Posterior cingulate gyrus (tissue), 11 donors: ENCODE measurements at places on chromosomes 2 and 18.

- no peak for DNase-seq
These were observed 182.2 kb downstream of the FIGN start for GRCh38 chr2:163553601-163554000.

DNA sequence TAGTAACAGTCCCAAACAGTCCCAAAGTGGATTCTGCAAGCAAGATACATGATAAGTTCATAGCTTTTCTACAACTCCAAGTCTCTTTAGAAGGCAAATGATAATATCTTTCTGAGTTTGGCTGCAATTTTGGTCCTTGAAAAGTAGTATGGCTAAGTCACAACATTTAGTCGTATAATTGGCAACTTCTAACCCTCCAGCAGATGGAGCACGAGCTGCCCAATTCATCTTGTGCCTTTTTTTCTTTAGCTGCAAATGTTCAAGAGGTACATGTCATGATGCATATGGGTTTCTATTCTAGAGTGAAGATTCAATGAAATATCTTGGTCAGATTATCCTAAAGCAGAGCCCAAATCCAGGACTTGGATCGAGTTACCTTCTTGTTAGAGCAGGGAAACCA, 127.0 kb upstream of the KLHL14 start:
- DNase-seq = no peak

DNA sequence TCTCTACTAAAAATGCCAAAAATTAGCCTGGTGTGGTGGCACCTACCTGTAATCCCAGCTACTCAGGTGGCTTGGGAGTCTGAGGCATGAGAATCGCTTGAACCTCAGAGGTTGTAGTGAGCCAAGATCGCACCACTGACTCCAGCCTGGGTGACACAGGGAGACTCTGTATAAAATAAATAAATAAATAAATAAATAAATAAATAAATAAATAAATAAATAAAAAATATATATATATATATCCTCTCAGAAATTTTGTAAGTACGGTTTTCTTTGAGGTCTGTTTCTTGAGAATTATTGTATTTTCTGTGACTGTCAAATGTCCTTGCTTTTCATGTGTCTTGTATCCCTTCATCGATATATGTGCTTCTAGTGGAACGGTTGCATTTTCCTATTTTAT, 406.9 kb upstream of the FIGN start:
- no peak for DNase-seq

GRCh38 chr18:13834496-13835015, 10.6 kb downstream of the MC5R start:
- no peak for DNase-seq

- DNase-seq = no peak
These were observed 61.1 kb upstream of the RAPH1 start for GRCh38 chr2:203596183-203596582.

GRCh38 chr2:200814917-200815316, 3.2 kb downstream of the BZW1 start:
- no peak for DNase-seq

GRCh38 chr2:197952540-197953202, 148.3 kb downstream of the PLCL1 start:
- DNase-seq = no peak

- DNase-seq = no peak
These were observed 155.0 kb downstream of the TNS1 start for GRCh38 chr2:217847552-217848350.

DNA sequence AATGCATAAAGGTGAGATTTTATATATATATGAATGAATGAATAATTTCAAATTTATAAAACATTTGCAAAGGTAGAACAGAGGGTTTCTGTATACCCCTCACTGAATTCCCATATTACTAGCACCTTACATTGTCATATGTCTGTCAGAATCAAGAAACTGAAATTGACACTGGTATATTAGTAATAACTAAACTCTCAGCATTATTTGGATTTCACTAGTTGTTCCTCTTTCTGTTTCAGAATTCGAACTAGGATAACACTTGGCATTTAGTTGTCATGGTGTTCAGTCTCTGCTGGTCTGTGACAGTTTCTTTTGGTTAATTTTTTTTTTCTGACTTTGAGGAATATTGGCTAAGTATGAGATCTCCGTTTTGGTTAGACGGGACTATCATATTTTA, 275.9 kb downstream of the DCC start:
- DNase-seq = no peak

DNA sequence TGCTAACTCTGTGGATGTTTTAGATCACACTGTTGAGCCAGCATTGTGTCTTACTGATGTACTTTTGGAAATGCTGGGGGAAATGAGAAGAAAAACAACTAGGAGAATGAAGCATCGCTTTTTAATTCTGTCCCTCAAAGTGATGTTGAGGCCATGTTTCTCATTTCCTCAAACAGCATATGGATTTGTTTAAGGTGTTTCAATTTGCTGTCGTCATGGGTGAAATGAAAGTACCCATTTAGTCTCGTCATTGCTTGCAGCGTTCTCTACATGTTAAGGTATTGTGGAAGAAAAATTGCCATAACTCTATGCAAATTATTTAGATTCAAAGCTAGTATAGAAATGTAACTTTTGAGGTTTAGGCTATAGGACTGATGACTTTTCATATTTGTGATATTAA, 151.3 kb downstream of the KCTD1 start:
- no peak for DNase-seq

- no peak for DNase-seq
These were observed 28.9 kb downstream of the PXDN start for GRCh38 chr2:1715184-1716013.

DNA sequence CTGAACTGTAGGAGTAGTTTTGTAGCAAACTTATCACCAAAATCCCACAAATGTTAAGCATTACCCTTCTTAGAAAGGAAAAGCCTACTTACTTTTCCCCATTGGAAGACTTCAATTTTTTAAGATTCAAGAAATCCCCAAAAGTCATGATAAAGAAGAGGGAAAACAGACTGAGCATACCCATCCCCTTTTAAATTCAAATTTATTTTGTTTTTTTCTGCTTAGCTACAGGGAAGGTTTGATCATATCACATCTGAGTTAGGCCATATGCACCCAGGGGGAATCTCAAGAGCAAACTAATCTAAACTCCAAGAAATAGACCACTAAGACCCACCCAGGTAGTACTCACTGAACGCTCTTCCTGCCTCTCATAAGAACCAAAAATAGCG, 174.6 kb downstream of the TGIF1 start:
- no peak for DNase-seq

DNA sequence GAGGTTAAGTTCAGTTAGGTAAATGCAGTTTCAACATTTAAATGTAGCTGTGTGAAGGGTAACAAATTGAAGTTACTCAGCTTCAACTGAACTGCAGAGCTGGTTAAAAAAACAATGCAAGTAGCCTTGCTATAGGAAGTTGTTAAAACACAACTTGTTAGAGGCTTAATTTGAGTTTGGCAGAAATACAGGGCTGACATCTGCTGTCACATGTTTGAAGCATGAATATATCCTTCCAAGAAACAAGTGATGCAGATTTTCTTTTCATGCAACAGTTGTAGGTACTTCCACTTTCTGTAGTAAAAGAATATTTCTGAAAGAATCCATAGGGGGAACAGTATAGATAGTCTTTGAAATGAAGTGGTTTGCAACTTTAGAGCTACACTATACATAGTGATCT, 208.7 kb upstream of the RASGRP3 start:
- no peak for DNase-seq

- DNase-seq = no peak
These were observed 137.9 kb upstream of the PARD3B start for GRCh38 chr2:204407204-204408014.

- DNase-seq = no peak
These were observed 204.4 kb upstream of the RASGRP3 start for GRCh38 chr2:33272001-33272400.

- DNase-seq = no peak
These were observed 74.0 kb downstream of the FRZB start for GRCh38 chr2:182792441-182792840.

GRCh38 chr18:41391616-41392595, 563.1 kb upstream of the PIK3C3 start:
- DNase-seq = peak; percentile 29

DNA sequence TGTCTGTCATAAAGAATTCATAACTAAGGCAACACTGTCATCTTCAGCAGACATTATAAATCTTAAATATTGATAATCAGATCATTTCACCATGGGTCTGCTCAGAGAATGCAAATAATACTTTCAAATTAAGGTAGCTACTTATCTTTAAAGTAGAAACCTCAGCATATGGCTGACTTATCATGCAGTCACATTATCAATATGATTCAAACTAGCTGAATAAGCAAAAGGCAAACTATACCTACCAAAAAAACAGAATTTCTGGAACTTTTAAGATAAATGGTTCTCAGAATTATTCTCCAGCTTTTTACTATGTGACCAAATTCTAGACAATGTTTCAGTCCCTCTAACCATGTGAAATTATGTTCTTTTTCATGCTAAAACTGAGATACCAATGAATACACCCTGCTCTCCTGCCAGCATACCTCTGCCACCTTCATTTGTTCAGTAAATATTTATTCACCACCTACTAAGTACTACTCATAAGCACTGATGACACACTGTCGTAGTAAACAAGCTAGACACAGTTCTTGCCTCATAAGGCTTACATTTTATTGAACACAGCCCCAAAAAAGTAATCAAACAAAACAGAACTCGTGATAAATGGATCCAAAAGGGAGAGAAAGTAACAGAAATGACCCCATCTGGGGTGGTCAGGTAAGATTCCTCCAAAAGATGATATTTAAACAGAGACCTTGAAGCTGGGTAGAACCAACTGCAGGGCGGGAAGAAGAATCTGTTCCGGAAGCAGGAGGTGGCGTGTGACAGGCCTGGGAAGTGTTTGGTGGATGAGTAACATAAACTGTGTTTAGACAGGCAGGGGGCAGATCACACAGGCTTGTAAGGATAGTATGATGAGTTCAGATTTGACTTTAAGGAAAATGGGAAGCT, 17.7 kb downstream of the SPIRE1 start:
- DNase-seq = peak; percentile 29

GRCh38 chr2:172103471-172104272, 972 bp upstream of the DLX2 start:
- DNase-seq = peak; percentile 81

GRCh38 chr2:98822301-98823164, 91.6 kb upstream of the MGAT4A start:
- DNase-seq = peak; percentile 88

DNA sequence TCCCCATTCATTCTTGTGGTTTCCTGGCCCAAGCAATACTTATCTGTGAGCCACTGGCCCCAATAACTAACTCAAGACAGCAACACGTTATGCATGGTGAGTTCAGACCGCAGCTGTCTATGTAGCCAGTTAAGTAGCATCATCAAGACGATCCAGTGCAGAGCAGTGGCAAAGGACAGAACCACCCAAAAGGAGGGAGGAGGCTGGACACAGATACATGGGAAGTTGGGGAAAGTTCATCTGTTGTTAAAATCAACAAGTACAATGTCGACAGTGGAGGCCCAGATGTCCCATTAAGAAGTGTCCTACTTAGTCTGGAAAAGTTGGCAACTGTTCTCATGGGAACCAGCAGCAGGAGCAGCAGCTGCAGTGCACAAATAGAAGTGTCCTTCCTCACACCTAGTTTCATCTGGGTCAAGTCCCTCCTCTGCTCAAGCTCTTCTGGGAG, 106.9 kb upstream of the THOC1 start:
- no peak for DNase-seq

- no peak for DNase-seq
These were observed 30.8 kb downstream of the CCDC150 start for GRCh38 chr2:196670342-196670741.

GRCh38 chr18:37419315-37419714, 146.3 kb downstream of the CELF4 start:
- no peak for DNase-seq

DNA sequence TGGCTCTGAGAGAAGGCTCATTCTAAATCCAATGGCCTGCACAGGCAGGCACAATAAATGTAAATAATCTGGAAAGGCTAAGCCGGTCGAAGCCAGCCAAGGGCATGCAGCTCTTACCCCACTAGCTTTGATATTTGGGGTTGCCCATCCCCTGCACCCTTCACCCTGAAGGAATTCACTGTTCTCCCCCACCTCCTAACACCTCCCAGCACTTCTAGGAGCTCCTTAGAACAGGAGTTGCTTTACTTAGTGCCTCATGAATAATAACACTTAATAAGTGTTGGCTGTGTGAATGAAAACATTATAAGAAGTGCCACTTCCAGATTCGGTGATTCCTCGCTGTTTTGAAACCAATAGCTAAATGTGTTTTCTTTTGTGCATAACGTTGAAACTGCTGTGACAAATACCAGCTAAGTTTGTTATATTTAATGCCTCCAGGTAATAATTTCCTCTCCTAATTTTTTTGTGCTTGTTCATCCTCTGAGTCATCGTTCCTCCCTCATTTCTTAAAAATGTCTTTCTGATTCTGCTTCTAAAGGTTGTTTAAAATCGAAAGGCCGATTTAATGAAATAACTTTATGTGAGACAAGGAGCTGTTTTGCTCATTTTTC, 458.8 kb downstream of the METTL4 start:
- no peak for DNase-seq

GRCh38 chr2:67515056-67515455, 117.9 kb downstream of the ETAA1 start:
- DNase-seq = no peak

GRCh38 chr2:230984393-230985220, 11.3 kb upstream of the SPATA3 start:
- no peak for DNase-seq

DNA sequence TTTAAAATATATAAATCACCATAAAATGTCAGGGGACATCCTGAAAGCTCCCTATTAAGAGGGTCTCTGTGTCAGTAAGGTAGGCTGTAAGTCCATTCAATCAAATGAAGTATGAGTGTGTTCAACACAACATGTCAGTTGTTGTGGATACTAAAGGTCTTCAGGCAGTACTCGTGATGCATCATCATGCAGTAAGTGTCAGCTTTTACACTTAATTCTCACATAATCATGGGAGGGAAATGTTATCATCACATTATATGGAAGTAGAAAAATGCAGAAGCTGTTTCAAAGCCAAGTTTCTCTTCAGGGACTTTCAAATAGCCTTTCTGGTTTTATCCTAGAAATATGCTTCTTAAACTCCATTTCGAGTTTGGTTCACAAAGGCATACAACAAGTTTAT, 477.1 kb upstream of the ID2 start:
- no peak for DNase-seq

DNA sequence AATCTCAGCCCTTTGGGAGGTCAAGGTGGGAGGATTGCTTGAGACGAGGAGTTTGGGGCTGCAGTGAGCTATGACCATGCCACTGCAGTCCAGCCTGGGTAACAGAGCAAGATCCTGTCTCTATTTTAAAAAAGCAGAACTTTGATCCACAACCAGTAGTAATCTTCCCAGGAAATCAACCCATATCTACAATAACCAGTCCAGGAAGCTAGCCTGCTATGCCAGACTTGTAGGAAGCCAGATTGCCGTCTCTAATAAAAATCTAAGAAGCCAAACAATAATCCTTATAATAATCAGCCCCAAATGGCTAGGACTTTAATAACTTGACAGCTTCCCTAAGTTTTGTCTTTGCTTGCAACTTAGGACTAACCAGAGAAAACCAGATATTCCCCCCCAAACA, 9.0 kb upstream of the ALMS1 start:
- no peak for DNase-seq

DNA sequence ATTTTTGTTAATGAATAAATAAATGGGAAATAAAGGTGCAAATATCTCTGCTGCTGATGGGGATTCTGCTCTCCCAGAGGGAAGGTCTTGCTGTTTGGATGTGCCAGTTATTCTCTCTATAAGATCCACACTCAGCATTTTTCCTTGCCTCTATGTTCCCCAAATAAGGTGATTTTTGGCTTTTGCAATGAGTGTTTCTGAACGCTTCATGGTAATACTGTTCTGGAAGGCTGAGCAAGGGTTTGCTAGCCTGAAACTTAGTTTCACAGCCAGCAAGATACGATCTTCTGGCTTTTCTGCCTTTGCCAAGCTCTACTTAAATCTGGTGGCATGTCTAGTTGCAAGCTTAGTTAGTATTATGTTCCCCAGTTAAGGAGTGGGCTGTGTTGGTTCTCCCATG, 114.6 kb downstream of the LPIN1 start:
- no peak for DNase-seq
